Dermis microvascular lymphatic vessel endothelial cell (primary cell): ENCODE measurements at places on chromosomes 5 and 9. TPM values are rescaled to one million over a fixed set of nuclear protein-coding genes. Genes with fewer than 3 reads are reported as not detected.

Gene ZNF483
- total RNA-seq = 1.6 and 1.8 TPM in 2 replicates

Gene TRUB2
- total RNA-seq = 27.5 and 27.7 TPM in 2 replicates

Gene IL7R
- total RNA-seq = 0.25 and 0.51 TPM in 2 replicates

Gene RASEF
- under 0.01 TPM in 2 replicates for total RNA-seq

Gene EQTN
- under 0.01 TPM in 1 of 2 replicates, not detected in the other for total RNA-seq

Gene PCDHAC2
- 0.13 TPM in 2 replicates for total RNA-seq

Gene LECT2
- not detected in 2 replicates for total RNA-seq

Gene NR2F1-AS1
- total RNA-seq = 17.5 and 26.9 TPM in 2 replicates

Gene STPG3
- total RNA-seq = not detected in 2 replicates

Gene F2RL1
- 61.2 and 98.1 TPM in 2 replicates for total RNA-seq
